ENCODE measurements at places on chromosomes 1 and 21. TPM values are rescaled to one million over a fixed set of nuclear protein-coding genes. Genes with fewer than 3 reads are reported as not detected.
A peak's percentile ranks its signal among the peaks of the same experiment; 100 is the strongest.

- DNase-seq, result peak; percentile 19
These were observed 203.0 kb downstream of the TOMM20 start for GRCh38 chr1:234925440-234926263.

RPTN gene
- not detected for total RNA-seq

- no peak for DNase-seq
These were observed 390 bp upstream of the S100A9 start for GRCh38 chr1:153357076-153357852.

LRRC38 gene
- not detected for total RNA-seq

GRCh38 chr1:162536511-162536910 lies 25.0 kb upstream of the UAP1 start:
- DNase-seq, result no peak

GRCh38 chr1:22157359-22157966 lies 14.6 kb upstream of the WNT4 start:
- no peak for DNase-seq

- no peak for DNase-seq
These were observed 103.2 kb downstream of the PKN2 start for GRCh38 chr1:88787023-88787903.

- DNase-seq, result no peak
These were observed 39.1 kb upstream of the SELENON start for GRCh38 chr1:25760871-25761270.

- DNase-seq, result peak; percentile 50
These were observed 498.7 kb downstream of the SMYD3 start for GRCh38 chr1:246008363-246008831.

- DNase-seq, result no peak
These were observed 9.3 kb upstream of the TSNAX start for GRCh38 chr1:231519166-231519565.

DNA sequence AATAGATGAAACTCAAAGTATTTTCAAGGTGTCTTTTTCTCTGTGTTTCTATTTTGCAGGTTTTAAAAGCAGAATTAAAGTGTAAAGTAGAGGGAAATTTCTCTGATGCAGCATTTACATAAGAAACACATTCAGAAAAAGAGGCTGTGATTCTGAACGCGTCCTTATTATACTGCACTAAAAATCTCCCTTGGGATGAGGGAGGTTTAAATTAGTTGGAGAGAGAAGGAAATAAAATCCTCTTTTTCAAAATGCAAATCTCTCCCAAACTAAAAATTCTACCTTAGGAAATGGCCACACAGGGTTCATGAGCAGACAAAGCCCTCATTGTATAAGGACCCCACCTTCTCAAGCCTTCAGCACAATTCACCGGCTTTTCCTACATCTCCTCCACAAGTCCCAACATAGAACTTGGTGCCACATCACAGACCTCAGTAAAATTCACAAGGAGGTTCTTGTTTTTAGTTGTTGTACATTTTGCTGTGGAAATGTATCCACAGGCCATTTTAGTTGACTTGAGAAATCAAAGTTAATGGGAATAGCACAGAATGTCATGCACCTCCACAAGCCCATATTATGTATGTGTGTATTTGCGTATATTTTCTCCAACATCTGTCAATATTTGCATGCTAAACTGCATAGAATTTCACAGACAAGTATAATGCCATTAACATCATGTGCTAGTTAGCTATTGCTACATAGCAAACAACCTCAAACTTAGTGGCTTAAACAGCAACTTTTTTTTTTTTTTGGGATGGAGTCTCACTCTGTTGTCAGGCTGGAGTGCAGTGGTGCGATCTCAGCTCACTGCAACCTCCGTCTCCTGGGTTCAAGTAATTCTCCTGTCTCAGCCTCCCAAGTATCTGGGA lies 59.8 kb downstream of the MAB21L3 start:
- DNase-seq, result no peak

PUSL1 gene
- 16.0 TPM for total RNA-seq

DNA sequence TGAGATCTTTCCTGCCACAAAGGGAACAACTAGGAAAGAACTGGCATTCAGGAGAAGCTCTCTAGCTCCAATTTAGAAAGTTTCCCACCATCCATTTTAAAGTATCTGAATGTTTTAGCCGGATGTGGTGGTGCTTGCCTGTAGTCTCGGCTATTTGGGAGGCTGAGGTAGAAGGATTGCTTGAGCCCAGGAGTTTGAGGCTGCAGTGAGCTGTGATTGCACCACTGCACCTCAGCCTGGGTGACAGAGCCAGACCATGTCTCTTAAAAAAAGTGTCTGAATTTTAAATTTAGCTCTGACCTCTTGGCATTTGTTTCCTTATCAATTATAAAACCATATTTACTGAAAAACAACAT lies 67.2 kb downstream of the RPAP2 start:
- DNase-seq, result no peak

DNA sequence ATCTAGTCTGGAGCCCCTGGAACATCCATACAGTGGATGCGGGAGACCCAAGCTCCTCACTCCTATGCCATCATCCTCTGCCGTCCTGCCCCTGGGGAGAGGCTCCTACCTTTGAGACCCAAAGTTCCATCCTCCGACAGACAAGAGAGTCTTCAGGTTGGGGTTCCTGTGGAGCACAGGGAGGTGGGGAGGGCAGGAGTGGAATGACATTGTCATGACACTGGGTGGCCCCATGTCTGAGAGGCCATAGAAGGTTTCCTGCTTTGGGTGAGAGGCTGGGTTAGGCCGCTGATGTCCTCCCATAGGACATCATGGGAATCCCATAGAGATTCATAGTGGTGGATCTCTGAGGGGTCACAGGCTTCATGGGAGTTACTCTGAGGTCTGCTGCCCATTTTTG lies 2.0 kb downstream of the CHI3L1 start:
- peak; percentile 28 for DNase-seq

VSIG8 gene
- 0.16 TPM for total RNA-seq

- DNase-seq, result no peak
These were observed 1.1 kb downstream of the THEM4 start for GRCh38 chr1:151908228-151908691.

DNA sequence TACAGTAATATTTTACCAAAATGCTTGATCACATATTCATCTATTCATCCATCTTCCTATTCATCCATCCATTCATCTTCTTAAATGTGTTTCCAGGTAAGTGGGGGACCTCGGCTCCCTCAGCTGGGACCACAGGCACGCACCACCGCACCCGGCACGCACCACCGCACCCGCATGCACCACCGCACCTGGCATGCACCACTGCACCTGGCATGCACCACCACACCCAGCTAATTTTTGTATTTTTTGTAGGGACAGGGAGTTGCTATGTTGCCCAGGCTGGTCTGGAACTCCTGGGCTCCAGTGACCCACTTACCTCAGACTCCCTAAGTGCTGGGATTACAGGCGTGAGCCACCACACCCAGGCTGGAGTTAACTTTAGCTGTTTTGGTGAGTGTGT lies 21.2 kb downstream of the ACTRT2 start:
- DNase-seq, result no peak

GRCh38 chr1:88581703-88582102 lies 102.4 kb upstream of the PKN2 start:
- DNase-seq, result no peak

TSSK3 gene
- total RNA-seq, result 3.9 TPM

RHOU gene
- 29.7 TPM for total RNA-seq

GRCh38 chr1:162930976-162931560 lies 70.1 kb upstream of the CCDC190 start:
- no peak for DNase-seq

DNA sequence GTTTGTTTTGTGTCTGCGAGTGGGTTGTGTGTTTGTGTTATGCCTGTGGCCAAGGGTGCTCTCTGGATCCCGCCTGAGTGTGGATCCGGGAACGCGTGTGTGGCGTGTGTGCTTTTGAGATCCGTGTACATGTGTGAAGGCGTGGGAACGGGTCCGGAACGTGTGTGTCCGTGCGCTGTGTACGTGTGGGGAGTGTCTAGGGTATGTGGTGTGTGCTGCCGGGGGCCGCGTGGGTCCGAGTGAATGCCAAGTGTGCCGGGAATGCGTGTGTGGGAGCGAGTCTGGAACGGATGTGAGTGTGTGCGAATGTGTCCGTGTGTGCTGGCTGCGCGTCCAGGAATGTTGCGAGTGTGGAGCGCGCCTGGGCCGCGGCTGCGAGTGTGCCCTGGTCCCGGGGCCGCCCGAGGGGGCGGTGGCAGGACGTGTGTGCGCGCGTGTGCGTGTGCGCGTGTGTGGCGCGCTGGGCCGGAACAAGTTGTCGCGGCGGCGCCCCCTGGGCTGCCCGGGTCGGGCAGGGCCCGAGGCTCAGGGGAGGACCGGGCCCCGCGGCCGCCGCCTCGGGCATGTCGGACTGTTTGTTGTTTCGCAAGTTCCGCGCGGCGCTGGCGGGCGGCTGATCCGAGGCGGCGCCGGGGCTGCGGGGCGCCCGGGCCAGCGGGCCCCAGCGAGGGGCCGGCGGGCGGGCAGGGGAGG lies 953 bp downstream of the PTPRU start:
- peak; percentile 53 for DNase-seq

- peak; percentile 47 for DNase-seq
These were observed 71.2 kb downstream of the CASZ1 start for GRCh38 chr1:10724948-10725847.

- no peak for DNase-seq
These were observed 42.6 kb downstream of the AHDC1 start for GRCh38 chr1:27561124-27561899.

DNA sequence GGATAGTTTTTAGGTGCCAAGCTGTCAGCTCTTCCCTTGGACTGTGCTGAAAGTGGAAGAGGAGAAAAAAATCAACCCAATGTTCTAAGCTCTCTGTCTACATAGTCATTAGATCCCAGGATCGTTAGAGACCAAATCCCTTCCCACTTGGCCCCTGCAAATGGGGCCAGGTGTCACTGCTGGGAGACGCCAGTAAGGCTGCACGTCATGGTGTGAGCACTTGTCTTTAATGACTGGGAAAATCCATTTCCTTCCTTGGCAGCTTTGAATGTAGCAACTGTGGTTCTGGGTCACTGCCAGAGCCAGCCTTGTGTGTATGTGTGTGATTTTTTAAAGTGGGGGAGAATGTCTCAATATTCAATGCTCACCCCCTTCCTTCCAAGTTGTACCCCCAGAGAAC lies 59.9 kb downstream of the MAN1C1 start:
- DNase-seq, result no peak

- no peak for DNase-seq
These were observed 43.8 kb downstream of the CAPN2 start for GRCh38 chr1:223755992-223756775.

HSPB7 gene
- total RNA-seq, result 19.0 TPM

- DNase-seq, result no peak
These were observed 649.4 kb upstream of the CXADR start for GRCh38 chr21:16863362-16863905.

- no peak for DNase-seq
These were observed 220.0 kb downstream of the TM2D1 start for GRCh38 chr1:61504852-61505390.

DNA sequence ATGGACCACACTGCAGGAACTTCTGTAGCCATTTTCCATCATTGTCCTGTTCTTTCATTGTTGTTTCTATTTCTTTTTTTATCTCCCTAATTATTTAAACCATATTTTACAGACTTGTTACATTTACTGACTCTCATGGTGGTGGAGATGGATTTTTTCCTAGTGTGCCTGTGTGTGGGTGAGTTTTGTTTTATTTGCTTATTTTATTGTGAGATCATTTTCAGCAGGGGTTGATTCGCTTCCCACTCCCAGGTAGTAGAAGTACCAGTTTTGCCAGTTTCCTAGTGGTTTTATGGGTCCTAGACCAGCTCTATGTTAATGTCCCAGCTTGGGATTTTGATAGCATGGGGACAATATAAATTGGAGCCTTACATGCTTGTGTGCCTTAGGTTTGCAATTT lies 80.0 kb upstream of the BACH1 start:
- DNase-seq, result no peak

OR14K1 gene
- 1.3 TPM for total RNA-seq

- no peak for DNase-seq
These were observed 48.2 kb downstream of the HLX start for GRCh38 chr1:220927442-220927841.

GRCh38 chr1:95169548-95169947 lies 52.4 kb downstream of the TLCD4 start:
- no peak for DNase-seq

GRCh38 chr1:209240351-209240750 lies 343.2 kb upstream of the CAMK1G start:
- no peak for DNase-seq

FAM72D gene
- total RNA-seq, result 0.32 TPM

GRCh38 chr1:112992780-112993179 lies 36.8 kb upstream of the SLC16A1 start:
- DNase-seq, result no peak

WDR4 gene
- 12.7 TPM for total RNA-seq

ZSCAN20 gene
- 7.5 TPM for total RNA-seq

GRCh38 chr1:38089712-38090360 lies 43.2 kb upstream of the POU3F1 start:
- DNase-seq, result no peak

- DNase-seq, result no peak
These were observed 16.8 kb downstream of the GNG4 start for GRCh38 chr1:235632506-235633401.

GRCh38 chr21:21813934-21814333 lies 815.7 kb downstream of the NCAM2 start:
- no peak for DNase-seq

GRCh38 chr1:2133039-2133878 lies 61.3 kb downstream of the FAAP20 start:
- peak; percentile 95 for DNase-seq

OR10J4 gene
- not detected for total RNA-seq

SLAMF9 gene
- not detected for total RNA-seq

- no peak for DNase-seq
These were observed 2.3 kb downstream of the MYOG start for GRCh38 chr1:203083463-203083921.

DNA sequence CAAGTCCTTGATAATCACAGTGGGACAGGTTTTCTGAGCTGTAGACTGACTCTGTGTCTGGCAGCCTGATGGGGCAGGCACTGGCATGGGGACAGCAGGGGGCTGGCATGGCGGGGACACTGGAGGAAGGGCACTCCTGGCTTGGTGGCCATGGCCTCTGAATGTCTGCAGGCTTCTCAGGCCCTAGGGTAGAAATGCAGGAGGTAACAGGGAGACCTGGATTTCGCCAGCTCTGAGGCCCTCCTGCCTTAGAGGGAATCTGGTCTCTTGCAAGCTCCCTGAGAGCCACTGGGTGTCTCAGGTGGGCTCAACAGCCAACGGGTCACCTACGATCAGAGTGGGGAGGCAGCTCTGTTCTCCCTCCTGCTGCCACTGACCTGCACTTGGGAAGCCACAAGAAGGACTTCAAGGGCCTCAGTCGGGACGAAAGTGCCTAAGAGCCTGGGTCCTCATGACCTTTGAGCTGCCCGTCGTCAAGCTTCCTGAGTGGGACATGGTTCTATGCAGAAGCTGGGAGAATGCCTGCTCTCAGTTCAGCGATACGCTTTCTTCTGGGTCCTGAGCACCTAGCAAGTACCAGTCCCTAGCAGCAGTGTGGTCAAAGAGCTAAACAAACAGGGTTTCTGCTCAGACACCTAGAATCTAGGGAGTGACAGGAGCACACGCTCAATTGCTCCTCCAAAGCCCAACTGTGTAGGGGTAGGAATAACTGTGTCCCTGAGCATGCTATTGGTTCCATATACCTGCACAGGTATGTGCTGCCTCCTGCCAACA lies 569.0 kb downstream of the PTPRU start:
- DNase-seq, result peak; percentile 9
